ENCODE measurements at places on chromosomes 7 and 10.
A peak's percentile ranks its signal among the peaks of the same experiment; 100 is the strongest.

DNA sequence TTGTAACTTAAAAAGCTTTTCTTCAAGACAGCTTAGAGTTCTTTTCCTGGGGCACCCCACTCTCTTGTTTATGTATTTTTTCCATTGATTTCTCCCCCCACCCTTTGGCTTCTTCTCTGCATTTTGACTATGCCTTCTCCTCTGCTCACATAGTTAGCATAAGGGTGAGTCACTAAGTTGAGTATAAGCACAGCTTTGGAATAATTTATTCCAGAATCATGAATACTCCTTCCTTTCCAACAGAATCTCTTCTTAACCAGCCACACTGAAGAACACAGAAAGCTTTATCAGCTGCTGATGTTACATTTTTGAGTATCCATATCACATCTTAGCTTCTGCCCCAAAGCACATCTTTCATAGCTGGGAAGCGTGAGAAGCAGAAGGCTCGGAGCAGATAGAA is 449.5 kb upstream of the MKI67 start:
- DNase-seq = no peak

GRCh38 chr10:79262131-79262530 is 85.1 kb upstream of the PPIF start:
- DNase-seq = no peak

- no peak for DNase-seq
These were observed 331.5 kb downstream of the PLXDC2 start for GRCh38 chr10:20147684-20148083.

- DNase-seq = no peak
These were observed 211.9 kb upstream of the VSTM2A start for GRCh38 chr7:54330216-54330800.

- DNase-seq = no peak
These were observed 125.7 kb downstream of the ARHGAP22 start for GRCh38 chr10:48478980-48479811.

- no peak for DNase-seq
These were observed 14.5 kb downstream of the ANKRD7 start for GRCh38 chr7:118239014-118239413.

- peak; percentile 69 for DNase-seq
These were observed 54.3 kb upstream of the KDM7A start for GRCh38 chr7:140230861-140231770.

DNA sequence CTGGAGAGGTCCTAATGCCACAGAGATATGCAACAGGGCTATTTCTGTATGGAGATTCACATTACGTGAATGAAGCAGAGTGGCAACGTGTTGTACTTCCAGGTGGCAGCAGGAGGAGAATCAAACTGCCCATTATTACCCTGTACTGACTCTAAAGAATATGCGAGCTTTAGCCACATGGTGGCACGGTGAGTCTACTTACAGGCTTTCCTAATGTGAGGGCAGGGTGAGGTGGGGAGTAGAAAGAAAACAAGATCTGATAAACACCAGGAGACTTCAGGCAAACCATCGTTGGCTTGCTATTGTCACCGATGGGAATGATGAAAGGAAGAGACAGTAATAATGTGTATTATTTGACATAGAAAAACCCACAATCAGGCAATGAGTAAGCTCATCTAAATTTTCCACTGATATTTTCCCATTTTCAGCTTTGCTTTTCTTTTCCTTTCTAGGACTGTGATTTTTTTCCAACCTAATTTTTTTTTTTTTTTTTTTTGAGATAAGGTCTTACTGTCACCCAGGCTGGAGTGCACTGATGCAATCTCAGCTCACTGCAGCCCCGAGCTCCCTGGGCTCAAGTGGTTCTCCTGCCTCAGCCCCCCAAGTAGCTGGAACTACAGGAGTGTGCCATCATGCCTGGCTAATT is 164.3 kb downstream of the BTAF1 start:
- peak; percentile 52 for DNase-seq

- DNase-seq = no peak
These were observed 225.5 kb upstream of the GNAI1 start for GRCh38 chr7:79909176-79909575.

DNA sequence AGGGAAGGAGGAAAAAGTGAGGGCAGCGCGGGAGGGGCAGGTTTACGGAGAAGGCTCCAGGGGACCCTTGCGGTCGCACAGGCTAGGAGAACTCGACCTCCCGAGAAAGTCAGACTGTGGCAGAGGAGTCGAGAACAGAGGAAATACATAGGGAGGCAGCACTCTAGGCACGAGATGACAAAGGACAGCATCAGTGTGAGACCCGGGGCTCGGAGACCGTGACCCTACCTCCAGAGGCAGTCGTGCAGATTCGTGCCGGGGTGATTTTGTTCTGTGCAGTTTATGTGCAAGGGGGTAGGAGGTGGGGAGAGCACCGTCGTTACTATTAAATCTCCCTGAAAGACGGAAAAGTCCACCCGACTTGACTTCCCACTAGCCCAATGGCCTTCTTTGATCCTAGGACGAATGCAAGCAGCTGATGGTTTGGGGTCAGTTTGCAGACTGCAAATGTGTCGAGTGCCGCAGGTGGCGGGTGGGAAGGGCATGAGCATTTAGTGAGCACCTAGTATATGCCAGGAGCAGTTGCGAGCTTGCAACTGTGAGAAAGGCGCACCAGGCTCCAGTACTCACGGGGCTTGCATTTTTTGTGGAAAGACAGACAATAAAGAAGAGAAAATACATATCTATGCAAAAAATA is 674 bp upstream of the OSBPL3 start:
- peak; percentile 13 for DNase-seq

- no peak for DNase-seq
These were observed 60.4 kb downstream of the DNAJB6 start for GRCh38 chr7:157397036-157397720.

DNA sequence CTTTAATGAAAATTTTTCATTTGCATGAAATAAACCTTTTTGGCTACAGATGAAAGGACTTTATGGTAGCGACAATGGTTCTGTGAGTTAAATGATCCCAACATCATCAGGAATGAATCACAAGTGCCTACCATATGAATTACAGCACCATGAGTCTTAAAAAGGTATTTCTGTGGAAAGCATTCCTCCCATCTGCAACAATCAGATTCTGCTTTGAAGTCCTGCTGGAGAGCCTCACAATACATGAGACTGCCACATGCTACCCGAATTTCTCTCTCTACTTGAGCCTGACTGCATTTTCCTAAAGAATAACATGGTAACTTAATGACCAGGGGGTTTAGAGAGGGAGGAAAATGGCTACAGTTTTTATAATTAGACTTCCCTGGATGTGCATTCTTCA is 190.3 kb downstream of the TWIST1 start:
- no peak for DNase-seq

DNA sequence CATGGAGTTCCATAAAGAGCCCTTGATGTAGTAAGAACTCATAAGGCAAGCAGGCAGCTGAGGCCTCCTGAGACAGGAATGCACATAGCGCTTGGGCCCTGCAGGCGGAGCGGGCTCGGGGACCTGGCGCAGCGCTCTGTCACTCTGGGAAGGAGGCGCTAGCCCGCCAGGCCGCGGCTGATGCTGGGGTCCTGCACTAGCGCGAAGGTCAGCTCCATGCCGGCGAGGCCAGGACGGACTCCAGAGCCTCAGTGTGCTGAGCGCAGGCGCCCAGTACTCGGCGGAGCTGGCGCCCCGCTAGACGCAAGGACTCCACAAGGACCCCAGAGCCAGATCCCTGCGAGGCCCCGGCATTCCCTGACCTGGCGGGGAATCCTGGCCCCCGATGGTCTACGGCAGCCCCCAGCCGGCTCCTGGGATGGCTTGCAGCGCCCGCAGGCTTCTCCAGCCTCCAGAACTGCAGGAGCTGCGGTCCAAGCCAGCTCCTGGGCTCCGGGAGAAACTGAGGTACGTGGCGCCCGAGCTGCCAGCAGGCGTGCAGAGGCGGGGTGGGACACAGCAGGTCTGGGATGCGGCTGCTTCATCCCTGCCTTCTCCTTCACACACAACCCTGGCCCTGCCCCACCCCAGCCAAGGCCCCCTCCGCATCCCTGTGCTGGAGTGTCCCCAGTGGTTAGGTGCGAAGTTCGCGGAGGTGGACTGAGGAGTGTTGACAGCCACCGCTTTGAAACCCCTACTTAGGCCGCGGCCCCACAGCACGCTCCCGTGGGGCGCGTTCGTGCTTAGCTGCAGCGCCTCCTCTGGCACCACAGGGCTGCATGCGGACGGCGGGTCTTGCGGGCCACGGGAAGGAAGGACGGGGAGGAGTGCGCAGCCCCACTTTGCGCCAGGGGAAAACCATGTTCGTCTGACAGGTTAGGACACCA is 761.5 kb upstream of the POM121L12 start:
- DNase-seq = no peak

- no peak for DNase-seq
These were observed 22.2 kb upstream of the SH2B2 start for GRCh38 chr7:102264367-102264891.

DNA sequence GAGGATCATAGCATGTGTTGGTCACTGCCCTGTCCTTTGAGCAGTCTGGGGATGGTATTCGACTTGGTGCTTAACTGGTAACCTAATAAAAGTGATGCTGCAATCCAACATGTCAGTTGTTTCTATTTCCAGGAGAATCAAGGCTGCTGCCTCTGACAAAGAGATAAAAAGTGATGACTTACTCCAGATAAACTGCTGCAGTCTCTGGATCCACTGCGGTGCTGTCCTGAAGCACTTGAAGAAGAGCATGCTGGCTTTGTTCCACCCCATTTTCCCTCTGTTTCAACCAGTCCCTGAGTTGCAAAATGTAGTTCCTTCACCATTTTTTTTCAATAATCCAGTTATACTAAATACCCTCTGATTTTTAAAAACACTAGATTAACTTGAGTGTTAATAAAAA is 403.5 kb upstream of the ANKRD30A start:
- no peak for DNase-seq

GRCh38 chr7:48004638-48005037 is 24.3 kb downstream of the SUN3 start:
- DNase-seq = no peak

DNA sequence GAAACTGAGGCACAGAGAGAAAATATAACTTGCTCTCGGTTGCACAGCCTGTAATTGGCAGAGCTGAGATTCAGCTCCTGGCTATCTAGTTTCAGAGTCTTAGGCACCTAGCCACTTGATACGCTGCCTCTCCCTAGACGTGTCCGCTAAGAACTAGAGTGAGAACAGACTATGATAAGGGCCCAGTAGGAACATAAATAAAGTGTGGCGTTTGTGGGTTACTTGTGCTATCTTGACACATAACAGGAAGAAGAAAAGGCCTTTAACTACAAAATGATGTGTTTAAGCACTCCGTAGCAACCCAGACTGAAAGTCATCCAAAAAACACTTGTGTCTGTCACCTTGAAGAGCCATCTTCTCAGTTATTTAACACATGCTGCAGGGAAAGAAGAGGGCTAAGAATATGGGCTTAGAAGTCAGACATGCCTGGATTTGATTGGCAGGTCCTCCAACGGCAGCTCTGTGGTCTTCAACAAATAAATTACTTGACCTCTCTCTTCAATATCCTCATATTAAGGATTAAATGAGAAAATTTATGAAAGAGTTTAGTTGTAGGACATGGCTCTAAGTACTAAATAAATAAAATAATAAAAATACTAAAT is 96.2 kb downstream of the SGMS1 start:
- DNase-seq = no peak

GRCh38 chr10:125768219-125768855 is 7.3 kb downstream of the MMP21 start:
- no peak for DNase-seq

DNA sequence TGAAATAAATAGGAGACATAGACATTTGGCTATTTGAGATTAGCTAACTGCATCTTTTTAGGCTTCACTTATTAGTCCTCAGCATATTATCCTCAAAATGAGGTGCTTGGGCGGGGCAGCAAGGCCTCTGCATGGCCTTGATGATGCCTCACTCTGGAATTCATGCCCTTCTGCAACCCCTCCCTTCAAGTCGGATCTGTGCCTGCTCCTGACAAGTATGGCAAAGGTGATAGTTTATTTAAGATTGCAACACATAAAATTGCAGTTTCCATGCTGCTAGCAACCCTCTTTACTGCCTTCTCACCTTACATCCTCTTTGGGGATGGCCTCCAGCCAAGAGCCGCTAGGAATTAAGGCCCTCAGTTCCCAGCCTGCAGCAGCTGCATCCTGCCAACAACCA is 241.3 kb upstream of the ADARB2 start:
- DNase-seq = no peak

GRCh38 chr10:77401683-77402082 is 235.9 kb downstream of the KCNMA1 start:
- no peak for DNase-seq

DNA sequence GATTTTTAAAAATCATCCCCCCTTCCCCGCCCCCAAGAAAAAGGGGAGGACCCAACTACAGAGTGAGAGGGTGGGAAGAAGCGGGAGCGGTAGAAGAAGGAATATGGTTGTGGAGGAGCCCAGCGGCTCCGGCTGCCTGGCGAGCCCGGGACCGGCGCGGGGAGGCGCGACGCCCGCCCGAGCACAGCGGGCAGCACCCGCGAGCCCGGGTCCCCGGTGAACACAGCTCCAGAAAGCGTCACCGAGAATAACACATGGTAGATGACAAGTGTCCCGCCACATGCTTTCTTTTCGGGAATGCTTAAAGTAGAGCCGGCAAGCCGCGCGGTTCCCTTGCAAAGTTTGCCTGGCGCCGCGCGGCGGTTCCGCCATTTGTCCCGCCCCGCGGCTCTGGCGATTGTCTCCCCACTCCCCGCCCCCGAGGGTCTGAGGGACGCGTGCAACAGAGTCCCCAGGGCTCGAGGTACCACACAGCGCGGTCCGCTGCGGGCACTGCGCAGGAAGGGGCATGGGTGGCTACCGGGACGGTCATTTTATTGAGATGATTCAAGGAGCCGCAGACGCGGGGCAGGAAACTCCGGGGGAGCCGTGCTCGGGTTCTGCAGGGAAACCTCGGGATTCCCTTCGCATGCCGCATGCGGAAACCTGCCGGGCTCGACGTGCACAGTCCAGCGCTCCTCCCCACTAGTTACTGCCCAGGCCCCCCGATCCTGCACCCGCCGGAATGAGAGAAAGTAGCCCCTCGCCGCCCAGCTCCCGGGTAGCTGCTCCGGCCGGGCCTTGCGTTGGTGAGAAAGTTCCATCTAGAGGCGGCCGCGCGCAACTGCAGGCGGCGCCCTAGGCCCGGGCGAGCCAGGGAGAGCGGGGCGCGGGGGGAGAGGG is 781 bp upstream of the GRM8 start:
- peak; percentile 69 for DNase-seq

DNA sequence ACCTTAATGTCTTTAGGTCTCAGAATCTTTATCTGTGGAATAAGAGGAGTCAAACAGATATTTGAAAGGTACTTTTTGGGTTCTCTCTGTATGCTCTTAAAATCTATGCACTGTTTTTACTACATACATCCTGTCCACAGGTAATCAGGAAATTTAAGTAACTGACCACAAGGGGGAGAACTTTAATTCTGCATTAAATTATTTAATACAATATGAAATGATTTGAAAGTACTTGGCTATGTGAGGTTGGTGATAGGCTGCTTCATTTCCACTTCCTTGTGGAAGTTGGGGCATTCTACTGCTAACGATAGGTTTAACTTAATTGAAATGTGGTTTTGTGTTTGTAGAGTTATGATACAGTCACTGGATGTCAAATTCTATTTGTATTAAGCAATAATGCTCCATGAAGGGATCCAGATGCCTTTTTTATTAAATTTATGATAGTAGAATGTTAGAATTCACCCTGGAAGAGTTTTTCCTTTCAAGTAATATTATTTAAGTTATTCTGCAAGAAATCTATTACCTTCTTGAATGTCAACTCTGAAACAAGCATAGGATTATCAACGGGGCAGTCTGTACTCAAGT is 6.0 kb downstream of the TEX47 start:
- DNase-seq = no peak

Measured in 8988T (cell line).